ENCODE measurements at places on chromosomes 1 and 21.

GRCh38 chr1:182615468-182616129, 11.4 kb upstream of the RGS16 start:
- DNase-seq, result peak; percentile 45

- DNase-seq, result no peak
Measured at GRCh38 chr1:99676876-99677275, 31.0 kb downstream of the PALMD start.

DNA sequence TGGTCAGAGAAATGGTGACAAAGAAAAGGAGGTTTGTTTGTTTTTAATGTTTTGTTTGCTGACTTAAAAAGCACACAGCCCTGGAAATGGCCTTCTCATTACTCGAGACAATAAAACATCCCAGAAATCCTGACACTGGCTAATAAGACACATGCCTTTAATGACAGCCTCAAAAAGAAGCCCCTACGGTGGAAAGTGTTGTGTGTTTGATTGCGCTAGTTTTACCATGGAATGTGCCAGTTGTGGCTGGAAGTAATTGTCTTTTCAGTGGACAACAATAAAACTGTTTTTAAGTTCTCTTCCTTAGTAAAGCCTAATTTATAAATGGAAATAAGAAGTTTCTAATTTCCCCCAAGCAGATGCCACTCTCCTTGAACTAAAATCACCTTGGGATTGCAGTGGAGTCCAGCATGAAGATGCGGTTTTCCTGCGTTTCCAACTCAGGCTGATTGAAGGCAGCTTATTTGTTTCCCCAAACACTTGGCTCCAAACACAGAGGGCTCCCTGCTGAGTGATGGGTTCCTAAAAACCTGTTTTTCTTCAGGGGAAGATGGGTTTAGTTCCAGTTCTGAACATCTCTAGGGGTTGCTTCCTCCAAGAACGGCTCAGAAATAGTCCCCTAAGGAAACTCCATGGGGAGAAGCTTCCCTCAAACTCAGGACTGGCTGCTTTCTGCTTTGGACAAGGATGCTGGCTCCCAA, 54.3 kb downstream of the CD247 start:
- DNase-seq, result no peak

- DNase-seq, result no peak
Measured at GRCh38 chr1:21143138-21143537, 33.6 kb downstream of the EIF4G3 start.

DNA sequence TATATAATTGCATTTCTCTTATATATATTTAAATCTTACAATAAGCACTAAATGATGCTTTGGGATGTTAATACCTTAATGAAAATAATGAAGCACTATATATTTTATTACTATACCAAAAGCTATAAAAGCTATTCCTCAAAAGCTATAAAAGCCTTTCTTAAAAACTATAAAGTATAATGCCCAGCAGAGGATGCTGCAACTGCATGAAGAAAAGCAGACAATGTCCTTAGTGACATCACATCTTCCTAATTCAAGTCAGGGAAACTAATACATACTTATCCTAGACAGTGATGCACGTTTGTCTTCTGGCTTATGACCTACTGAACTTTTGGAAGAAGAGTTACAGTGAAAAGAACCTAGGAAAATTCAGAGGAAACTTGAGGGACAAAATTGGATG, 13.6 kb upstream of the C1orf185 start:
- no peak for DNase-seq

DNA sequence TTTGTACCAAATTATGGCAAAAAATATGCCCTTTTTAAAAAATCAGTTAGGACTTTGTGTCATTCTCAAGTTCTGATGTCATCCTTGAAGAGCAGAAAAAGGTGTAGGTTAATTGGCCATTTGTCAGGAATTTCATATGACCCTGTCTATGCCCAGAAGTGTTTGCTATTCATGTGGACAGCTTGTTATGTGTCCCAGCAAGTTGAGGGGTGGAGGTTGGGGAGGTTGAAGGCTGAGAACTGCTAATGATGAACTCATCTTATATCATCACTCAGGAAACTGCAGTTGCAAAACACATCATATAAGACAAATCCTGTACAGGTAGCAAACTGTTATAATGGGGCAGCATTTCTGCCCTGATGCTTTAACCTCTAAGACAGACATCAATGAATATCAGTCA, 106.5 kb downstream of the PHTF1 start:
- no peak for DNase-seq

DNA sequence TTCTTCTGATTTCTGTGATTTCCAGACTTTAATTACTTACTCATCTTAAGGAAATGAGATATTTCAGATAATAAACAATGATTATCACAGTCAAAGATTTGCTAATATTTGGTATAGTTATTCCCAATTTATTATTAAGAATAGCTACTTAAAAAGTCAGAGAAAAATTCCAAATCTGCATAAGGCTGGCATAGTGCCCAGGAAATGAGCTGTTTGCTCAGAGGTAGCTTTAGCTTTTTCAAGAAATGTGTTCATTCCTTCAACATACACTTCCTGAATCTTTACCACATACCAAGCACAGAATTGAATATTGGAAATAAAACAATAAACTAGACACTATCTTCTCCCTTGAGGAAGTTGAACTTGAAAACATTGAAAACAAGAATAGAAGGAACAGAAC, 44.3 kb upstream of the KCNK1 start:
- DNase-seq, result no peak

DNA sequence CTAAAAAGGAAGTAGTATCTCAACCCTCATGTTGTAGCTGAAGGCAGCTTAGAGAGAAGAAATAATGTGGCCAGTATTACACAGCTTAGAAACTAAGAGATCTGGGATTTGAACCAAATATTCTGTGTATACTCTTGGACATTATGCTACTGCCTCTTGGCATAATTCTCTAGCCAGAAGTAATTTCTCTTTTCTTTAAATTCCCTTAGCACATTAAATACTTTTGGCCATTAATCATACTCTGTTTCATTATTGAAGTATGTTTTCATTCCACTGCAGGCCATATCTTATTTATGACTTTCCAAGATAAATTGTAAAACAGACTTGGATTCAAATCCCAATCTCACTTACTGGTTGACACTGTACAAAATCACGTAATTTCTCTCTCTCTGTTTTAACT, 181.3 kb upstream of the SPAG17 start:
- no peak for DNase-seq

GRCh38 chr1:209103092-209103491, 480.4 kb upstream of the CAMK1G start:
- DNase-seq, result no peak

DNA sequence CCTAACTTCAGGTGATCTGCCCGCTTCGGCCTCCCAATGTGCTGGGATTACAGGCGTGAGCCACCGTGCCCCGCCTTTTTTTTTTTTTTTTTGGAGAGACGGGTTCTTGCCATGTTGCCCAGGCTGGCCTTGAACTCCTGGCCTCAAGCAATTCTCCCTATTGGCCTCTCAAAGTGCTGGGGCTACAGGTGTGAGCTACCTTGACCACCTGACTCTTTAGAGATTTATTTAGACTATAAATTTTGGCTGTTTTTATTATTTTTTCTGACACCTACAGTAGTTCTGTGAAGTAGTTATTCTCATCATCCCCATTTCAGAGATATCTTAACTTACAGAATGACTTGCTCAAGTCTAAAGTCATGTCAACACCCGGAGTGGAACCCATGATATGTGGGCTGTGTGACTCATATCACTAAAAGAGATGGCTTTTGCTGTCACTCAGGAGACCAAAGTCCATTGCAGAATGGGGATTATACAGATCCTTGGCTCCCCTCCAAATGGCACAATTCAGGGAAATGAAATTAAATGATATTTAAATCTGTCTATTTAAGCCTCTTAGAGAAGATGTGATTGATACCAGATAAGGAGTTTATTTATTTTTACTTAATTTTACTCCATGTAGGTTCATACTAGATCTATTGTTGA, 93.2 kb downstream of the CTH start:
- no peak for DNase-seq

Data from effector memory CD4-positive, alpha-beta T cell (primary cell).